ENCODE measurements at places on chromosomes 7 and 10. TPM values are rescaled to one million over a fixed set of nuclear protein-coding genes. Genes with fewer than 3 reads are reported as not detected.

MRLN gene
- not detected for total RNA-seq

EBF3 gene
- 0.12 TPM for total RNA-seq

METTL27 gene
- 0.93 TPM for total RNA-seq

ACSM6 gene
- total RNA-seq: 0.12 TPM

CDNF gene
- total RNA-seq: 0.93 TPM

GRCh38 chr7:77563275-77563674 lies 26.2 kb downstream of the PTPN12 start:
- DNase-seq: no peak

GRCh38 chr10:53284615-53285182 lies 512.1 kb upstream of the MBL2 start:
- DNase-seq: no peak

GRCh38 chr7:142885311-142886230 lies at the start of gene TRPV6:
TRPV6 (minus strand) TSS chr7:142885745.
- DNase-seq: peak; percentile 48

GRCh38 chr10:49307921-49308320 lies 9.0 kb downstream of the C10orf71 start:
- no peak for DNase-seq

DNA sequence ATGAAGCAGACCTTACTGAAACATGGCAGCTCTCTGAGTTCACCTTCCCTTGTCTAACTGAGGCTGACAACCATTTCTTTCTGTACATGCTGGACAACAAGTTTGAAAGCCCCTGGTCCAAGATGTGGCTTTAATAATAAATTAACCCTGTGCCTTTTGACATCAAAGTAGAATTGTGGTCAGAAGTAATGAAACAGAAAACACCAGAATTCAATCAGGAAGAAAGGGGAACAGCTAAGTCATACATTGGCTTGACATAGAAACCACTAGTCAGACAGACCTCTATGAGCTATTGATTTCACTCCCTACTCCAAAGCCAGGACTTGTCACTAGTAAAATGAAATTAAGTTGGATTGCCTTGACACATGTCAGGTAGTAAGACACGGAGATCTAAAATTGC lies 175.2 kb upstream of the ASAH2 start:
- DNase-seq: no peak

DNA sequence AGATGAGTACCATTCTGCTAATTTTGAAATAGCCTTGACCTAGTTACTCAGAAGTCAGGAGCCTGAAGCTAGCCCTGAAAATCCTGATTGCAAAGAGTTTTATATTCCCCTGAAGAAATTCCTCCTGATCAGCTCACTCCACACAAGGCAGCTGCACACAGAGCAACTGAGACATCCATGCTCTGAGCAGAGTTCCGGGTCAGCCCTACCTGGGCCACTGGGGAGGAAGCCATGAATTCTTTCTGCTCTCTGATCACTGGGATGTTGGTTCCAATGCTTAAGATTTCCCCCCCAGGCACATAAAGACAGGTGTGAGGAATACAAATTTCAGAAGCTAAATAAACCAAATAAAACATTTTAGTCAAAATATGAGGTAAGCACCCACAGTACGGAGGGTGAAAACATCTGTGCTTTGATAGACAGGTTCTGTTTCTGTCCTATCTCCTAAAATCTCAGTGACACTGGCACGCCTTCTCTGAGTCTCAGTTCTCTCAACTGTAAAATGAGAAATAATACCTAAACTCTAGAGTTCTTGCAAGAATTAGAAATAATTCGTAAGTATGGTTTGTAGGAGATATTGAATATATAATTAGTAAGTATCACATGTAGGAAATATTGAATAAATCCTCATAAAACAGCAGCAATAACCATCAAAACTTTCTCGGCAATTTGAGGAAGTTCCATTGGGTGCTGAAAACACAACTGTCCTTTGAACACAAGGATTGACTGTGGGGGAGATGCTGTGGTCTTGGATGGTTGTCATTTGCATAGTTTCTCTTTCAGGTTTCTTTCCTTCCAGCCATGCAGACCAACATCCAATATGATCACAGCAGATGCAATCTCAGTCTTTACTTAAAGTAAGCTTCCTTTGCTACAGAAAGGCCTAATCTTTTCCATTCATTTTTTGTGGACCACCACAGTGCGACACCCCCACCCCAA lies 133.0 kb upstream of the TNS3 start:
- no peak for DNase-seq

- DNase-seq: no peak
Observed at GRCh38 chr10:51000976-51001375, 73.3 kb upstream of the PRKG1 start.

- no peak for DNase-seq
Observed at GRCh38 chr10:43137717-43138020, 576 bp upstream of the CSGALNACT2 start.

DNA sequence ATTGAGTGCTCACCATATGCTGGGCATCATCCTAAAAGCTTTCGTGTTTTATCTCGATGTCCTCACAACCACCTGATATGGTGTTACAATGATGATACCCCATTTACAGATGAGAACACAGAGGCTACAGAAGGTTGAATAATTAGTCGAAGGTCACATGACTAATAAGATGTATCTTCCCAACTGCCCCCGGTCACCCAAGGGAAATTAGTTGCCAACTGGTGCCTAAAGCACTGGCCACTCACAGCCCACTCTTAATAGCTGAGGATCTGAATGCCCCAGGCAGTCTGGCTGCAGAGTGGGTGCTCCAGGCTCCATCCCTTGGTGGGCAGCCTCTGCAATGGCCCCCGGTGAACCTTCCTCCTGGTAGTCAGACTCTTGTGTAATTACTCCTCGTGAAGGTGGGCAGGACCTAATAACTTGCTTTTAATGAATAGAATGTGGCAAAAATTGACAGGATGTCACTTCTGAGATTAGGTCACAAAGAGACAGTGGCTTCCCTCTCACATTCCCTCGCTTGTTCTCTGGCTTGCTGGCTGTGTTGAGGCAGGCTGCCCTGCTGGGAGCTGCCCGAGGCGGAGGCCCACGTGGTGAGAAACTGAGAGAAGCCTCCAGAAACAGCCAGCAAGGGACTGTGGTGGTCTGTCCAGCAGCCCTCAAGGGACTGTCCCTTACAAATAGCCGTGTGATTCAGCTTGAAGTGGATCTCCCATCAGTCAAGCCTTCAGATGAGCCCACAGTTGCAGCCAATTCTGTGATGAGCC lies 109.4 kb downstream of the ARHGAP22 start:
- DNase-seq: peak; percentile 10

DNA sequence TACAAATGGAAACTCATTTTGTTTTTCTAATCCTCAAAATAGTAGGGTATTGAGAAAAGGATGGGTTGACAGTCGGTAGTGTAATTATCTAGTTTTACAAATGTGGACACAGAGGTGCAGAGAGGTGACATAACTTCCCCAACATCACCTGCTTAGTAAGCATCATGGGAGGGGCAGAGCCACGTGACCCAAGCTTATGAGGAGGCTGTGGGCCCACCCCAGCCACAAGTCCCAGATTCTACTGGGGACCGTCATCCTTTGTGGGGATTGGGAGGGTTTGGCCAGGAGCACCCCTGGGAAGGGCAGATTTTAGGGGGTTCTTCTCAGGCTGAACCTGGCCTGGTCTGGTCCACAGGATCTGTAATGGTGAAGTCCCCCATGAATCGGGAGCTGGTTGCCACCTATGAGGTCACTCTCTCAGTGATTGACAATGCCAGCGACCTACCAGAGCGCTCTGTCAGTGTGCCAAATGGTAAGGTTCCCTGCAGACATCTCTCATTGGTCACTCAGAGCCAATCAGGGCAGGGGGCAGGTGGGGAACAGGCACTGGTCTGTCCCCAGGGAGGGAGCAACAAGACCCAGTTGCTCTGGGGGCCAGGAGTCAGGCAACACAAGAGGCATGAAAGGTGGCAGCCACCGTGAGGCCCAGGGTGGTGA lies 23.6 kb upstream of the VSIR start:
- no peak for DNase-seq

- no peak for DNase-seq
Observed at GRCh38 chr7:131057794-131058070, 269.9 kb upstream of the MKLN1 start.

DNA sequence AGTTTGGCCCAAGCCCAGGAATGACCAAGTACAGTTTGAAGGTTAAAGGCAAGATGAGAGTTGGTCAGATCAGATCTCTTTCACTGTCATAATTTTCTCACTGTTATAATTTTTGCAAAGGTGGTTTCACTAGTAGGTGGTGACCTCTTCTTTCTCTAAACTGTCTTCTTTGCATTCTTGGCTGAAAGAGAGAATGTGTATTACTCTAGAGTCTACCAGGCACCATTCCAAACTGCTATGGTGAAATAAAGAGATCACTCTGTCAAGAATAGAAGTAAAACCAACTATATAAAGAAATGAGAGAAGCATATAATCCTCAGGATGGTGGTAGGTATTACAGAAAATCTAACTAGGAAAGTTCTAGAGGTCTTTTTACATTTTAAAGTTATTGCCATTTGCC lies 72.7 kb downstream of the DYNC1I1 start:
- DNase-seq: no peak

GRCh38 chr7:137423321-137423720 lies 79.8 kb upstream of the PTN start:
- no peak for DNase-seq

- no peak for DNase-seq
Observed at GRCh38 chr10:1272777-1273161, 216.6 kb downstream of the WDR37 start.

All from right lobe of liver (tissue), 6 donors.